ENCODE measurements at places on chromosomes 3 and 15.

- no peak for DNase-seq
These were observed 54.3 kb downstream of the OXNAD1 start for GRCh38 chr3:16319307-16319706.

- no peak for DNase-seq
These were observed 31.0 kb upstream of the ATOSA start for GRCh38 chr15:52710050-52710707.

DNA sequence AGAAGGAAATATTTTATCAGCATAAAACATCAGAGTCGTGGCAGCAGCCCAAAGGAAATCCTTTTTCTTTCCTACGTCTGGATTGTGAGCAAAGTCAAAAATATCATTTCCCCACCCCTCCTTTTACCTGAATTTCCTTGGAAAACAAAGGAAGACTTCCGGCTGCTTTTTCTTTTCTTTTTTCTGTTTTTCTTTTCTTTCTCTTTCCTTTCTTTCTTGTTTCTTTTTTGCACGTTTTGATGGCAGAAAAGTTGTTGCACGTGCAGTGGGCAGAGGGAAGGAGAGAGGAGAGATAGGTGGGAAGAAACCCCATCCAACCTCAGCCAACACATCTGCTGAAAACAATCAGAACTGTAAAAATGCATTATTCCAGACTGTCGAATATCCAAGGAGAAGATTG, 544 bp upstream of the MYO1E start:
- no peak for DNase-seq

DNA sequence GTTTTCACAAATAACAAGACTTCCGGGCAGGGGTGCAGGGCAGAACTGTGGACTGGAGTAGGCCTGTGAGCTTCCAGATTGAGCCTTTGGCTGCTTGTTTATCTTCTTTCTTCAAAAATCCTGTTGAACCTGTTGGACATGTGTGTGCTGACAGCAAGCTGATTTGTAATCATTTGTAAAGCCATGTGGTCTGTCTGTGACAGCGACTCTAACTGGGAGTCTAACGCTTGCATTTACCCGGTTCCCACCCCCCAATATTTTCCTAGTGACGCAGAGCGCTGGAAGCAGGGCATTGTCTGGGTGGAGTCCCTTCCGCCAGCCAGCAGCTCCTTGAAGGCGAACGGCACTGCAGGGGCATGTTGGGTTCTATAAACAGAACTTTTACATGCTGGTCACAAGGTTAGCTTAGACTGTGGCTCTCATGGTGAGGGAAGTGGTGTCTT, 85.7 kb upstream of the MYZAP start:
- DNase-seq: no peak

DNA sequence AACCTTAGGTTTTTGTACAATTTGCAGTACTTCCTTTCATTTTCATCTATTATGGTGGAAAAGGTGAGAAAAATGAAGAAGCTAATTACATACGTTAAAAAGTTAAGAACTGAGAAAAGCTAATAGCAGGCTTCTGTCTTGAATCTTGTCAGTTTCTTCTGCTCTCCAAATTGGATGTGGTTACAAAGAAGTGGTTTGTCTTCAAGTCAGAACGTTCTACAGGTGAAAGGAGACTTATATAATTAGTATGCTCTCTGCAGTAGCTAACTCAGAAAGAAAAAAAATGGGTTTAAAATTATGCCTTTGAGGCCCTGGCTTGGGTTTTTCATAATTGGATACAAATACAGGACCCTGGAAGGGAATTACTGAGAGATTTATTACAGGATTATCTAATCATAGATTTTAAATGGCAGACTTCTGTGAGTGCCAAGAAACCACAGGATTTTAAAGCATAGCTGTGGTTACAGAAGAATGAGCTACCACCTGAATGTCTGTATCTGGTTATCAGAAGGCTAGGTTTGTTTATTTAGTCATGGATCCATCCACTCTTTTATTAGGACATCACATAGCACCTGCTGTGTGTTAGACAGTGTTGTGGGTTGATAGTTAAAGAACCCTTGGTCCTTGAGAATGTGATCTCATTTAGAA, 528.1 kb upstream of the MCTP2 start:
- DNase-seq: no peak

DNA sequence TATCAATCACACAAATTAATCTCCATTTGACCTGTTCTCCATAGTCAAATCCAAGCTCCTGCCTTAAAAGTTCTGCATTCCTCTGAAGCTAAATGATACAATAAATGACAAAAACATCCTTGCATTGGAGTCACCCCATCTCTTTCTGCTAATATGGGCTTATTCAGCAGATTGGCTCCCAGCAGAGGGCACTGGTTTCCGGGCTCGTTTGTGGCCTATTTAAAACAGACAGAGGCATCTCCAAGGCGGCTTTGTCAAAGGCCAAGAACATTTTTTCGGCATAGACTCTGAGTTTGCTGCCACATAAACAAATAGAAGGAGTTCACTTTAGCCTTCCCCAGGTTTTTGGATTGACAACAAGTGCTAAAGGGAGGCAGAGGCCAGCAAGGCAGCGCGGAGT, 204.4 kb upstream of the RASGRP1 start:
- DNase-seq: no peak

- no peak for DNase-seq
These were observed 290.5 kb upstream of the VEPH1 start for GRCh38 chr3:157793745-157794144.

- DNase-seq: no peak
These were observed 20.4 kb downstream of the NSUN3 start for GRCh38 chr3:94083261-94083660.

GRCh38 chr3:129421988-129422745, 6.3 kb downstream of the EFCAB12 start:
- DNase-seq: no peak

GRCh38 chr15:80099241-80099640, 39.8 kb downstream of the ZFAND6 start:
- no peak for DNase-seq

GRCh38 chr3:146387566-146387965, 81.8 kb downstream of the PLSCR2 start:
- DNase-seq: no peak

DNA sequence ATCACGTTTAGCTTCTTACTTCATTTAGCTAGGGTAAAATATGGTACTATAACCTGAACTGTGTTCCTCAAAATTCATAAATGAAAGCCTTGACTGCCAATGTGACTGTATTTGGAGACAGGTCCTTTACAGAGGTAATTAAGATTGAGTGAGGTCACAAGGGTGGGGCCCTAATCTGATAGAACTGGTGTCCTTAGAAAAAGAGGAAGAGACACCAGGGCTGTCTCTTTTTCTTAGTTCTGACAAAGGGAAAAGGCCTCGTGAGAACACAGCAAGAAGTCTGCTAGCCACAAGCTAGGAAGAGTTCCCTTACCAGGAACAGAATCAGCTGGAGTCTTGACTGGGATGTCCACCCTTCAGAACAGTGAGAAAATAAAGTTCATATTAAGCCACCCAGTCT, 162.7 kb downstream of the GMNC start:
- no peak for DNase-seq

GRCh38 chr15:88071141-88071540, 185.4 kb downstream of the NTRK3 start:
- DNase-seq: no peak

DNA sequence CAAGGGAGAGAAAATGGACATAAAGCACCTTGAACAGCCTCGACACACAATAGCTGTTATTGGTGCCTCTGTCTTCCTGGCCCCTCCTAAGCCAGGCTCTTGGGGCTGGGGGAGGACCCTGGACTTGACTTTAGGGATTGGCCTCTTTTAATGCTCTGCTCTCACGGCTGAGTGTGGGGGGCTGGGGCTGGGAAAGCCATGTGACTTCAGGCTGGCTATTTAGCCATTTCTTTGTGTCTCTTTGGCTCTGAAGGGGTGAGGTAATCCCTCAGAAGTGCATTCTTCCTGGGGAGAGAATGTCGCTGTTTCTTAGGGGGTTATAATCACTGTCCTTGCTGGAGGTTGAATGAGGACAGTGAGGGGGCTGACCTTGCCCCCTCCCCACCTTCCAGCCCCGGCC, 26.2 kb downstream of the MAGEF1 start:
- DNase-seq: no peak

DNA sequence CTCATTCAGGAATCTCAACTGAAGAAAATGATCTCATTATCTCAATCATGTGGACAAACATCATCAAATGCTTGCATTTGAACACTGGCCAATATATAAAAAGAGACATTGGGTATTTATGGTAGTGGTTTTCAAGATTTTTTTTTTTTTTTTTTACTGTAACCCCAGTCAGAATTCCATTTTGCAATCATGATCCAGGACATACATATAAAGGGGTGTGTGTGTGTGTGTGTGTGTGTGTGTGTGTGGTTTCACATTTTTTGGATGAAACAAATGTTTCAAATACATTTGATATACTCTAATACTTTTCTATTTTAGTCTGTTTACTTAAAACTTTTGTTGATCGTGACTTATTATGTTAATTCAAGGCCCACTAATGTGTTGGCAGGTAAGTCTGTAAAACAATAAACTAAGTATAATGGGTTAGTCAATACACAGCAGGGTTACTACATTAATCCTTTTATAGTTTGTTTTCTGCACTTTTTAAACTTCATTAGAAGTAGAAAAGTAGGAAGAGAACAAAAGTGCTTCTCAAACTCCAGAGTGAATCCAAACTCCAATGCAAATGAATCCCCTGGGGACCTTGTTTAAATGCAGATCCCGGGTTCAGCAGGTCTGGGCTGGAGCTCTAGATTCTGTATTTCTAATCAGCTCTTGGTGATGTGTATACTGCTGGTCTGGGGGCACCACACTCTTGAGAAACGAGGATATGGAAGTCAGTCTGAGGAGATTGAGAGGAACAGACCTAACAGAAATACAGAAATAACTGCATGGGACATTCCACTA, 17.6 kb downstream of the THRB start:
- DNase-seq: no peak

- DNase-seq: no peak
These were observed 35.2 kb downstream of the TSC22D2 start for GRCh38 chr3:150443331-150443741.

DNA sequence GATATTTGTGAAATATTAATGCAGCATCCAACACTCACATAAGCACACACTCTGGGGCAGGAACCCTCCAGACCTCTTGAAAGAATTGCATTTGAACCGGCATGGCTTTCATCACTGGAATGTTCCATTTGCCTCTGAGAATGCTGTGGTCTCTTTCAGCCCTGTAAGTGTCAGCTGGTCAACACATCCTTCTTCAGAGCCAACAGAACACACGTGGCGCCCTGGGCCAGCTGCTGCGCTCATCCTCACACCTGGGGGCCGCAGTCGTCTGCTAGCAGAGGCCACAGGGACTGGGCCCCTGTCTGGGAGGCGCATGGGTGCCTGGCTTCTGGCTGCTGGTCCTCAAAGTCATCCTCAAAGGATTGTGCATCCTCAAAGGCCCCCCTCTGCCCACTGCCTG, 71.4 kb upstream of the HERC1 start:
- no peak for DNase-seq

GRCh38 chr15:35168464-35168863, 83.4 kb upstream of the NANOGP8 start:
- DNase-seq: no peak

DNA sequence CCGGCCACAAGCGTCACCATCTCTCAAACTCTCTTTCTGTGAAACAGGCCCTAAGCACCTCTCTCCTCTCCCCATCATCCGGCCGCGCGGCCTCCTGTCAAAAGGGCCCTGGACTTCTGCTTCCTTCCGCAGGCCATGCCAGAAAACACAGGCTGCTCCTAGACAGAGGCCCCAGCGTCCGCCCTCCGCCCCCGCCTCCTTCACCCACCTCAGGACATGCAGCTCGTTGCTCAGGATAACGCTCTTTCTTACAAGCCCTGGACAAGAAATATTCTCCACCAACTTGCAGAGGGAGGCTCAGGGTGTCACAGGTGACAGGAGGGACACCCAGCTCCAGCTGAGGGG, 212.0 kb downstream of the XXYLT1 start:
- no peak for DNase-seq

GRCh38 chr3:150675587-150675986, 28.1 kb downstream of the ERICH6 start:
- DNase-seq: no peak

- DNase-seq: no peak
These were observed 84.8 kb upstream of the LRIG1 start for GRCh38 chr3:66585520-66586095.

DNA sequence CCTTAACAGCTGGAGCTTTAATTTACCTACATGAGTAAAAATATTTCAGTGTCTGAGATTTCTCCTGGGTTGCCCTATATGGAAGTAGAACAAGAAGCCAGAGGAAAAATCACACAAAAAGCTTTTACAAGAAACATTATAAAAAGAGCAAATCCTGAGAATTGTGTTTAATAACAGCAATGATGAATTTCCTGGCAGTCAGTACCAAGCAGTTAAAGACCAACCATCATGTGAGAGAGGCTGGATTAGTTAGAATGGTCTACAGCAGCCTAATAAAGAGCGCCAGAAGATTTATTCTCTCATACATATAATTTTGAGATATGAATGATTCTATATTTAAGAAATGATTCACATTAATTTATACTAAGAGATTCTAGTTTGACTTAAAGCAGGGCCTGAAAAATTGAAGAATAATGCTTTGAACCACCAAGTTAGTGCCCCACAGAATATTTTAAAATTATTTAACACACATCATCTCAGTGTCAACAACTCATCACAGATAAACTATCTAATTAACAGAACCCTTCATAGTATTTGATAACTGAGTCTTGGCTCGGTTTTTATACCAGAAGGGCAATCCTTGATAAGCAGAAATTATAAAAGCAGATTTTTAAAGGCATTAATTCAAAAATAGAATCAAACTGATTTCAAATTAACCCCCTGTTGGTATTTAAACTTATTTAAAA, 59.9 kb upstream of the DPH6 start:
- no peak for DNase-seq

DNA sequence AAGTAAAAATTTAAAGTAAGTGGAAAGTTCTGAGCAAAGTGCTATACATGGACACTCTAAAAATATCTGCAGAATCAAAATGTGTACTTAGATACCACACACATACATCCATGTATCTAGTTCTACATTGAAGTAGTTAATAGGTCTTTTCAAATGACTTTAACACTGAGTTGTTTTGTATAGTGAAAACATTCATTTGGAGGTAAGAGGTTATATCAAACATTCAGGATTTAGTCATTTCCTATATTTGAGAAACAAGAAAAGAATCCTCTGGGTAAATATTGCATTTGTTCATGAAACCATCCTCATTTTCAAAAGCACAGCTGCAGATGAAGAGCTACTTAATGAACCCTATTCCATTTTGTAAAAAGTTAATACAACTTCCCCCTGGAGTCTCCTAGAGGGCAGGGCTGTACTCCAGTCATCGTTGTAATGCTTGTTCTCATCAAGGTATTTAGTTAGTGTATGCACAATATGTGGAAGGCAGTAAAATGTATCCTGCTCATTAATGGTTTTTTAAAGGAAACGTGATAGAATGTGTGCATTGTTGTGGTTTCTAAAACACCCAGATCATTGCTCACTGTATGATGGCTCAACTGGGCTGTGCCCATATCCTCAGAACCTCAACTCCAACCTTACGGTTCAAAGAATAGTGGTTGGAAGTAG, 26.2 kb downstream of the ARPP21 start:
- DNase-seq: no peak

DNA sequence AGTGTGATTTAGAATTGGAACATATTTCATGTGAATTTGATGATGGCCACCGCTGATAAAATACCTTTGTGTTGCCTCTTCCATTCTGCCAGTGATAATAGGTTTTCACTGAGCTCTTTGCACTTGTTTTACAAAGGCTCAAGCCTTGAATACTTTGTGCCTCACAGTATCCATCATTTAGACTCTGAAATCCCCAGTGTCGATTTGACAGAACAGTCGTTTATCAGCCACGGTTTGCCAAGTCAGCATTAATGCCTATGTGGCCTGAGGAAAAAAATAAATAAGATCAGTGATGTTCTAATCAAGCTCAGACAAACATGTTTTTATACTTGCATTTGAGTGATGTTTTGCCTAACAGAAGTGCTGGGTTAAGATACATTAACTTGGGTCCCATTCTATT, 399.1 kb downstream of the RBMS3 start:
- DNase-seq: no peak
